ENCODE measurements at places on chromosomes 7 and 10. TPM values are rescaled to one million over a fixed set of nuclear protein-coding genes. Genes with fewer than 3 reads are reported as not detected.

GRCh38 chr10:51325649-51326048 lies 251.4 kb downstream of the PRKG1 start:
- no peak for DNase-seq

ATRNL1 gene
- 24.1 TPM for polyA plus RNA-seq

DNA sequence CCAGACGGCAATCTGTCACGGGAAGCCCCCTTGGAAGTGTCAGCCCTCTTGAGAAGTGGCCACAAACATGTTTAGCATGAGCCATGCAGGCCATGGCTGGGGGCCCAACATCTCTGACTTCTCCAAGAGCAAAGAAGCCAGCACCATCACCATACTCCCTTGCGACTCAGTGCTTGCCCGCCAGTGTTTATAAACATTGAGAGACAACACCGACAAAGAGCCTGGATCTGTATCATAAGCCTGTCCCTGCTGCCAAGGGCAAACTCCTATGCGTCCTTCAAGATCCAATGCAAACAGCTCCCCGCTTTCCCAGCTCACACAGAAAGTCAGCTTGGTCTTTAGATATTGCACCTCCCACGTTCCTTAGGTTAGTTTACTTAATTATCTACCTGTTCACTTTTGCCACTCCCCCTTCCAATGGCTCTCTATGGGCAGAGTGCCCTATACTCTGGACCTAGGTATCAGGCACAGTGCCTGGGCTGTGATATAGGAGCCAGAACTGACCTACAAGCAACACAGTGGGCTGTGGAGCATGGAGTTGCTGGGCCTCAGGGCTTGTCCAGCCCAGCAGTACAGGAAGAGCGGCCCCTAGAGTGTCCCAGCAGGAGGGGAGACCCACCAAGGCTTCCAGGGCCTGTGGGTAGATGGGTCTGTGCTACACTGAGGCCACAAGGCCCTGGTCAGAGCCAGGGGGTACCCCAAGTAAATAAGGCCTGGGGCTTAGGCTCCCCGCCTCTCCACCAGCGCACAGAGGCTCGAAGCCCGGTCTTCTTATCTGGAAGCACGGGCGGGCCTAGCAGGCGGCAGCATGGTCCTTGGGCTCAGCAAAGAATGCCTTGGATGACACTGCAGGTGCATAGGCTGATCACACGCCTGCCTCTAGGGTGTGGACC lies 37.7 kb downstream of the CAMK2B start:
- no peak for DNase-seq

- DNase-seq = no peak
Observed at GRCh38 chr7:15963206-15963605, 276.7 kb upstream of the MEOX2 start.

GRCh38 chr7:12518920-12519681 lies 51.4 kb upstream of the SCIN start:
- no peak for DNase-seq

NME8 gene
- polyA plus RNA-seq = not detected
